ENCODE measurements at places on chromosomes 7 and 10.

DNA sequence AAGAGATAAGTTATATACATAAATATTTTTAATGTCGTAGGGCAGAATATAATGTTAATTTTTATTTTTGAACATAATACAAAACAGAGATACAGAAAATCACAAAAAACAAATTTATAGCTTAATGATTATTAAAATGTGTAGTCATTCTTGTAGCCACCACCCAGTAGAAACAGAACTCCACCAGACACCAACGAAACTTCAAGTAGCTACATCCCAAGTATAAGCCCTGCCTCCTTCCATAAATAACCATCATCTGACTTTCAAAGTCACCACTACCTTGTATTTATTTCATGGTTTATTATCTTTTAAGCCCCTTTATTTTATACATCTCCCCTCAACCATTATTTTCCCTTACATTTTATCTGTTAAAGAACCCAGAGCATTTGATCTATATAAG is 111.9 kb upstream of the ZWINT start:
- no peak for DNase-seq

DNA sequence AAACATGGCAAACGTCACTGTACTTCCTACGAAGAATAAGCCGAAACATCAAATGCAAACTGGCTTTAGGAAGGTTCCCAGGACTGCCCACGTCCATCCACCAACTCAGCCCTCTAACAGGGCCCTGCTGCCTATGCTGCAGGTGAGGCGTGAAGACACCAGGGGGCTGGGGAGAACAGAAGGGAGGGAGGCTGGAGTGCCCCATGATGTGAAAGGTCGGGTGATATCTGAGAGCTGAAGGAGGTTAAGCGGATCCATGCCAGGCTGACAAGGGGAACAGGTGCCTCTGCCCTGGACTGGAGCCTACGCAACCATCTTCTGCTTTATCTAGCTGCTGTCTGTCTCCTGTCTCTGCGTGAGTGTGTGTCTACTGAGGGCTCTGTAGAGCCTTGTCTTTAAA is 40.2 kb upstream of the ATP6V0A4 start:
- no peak for DNase-seq

DNA sequence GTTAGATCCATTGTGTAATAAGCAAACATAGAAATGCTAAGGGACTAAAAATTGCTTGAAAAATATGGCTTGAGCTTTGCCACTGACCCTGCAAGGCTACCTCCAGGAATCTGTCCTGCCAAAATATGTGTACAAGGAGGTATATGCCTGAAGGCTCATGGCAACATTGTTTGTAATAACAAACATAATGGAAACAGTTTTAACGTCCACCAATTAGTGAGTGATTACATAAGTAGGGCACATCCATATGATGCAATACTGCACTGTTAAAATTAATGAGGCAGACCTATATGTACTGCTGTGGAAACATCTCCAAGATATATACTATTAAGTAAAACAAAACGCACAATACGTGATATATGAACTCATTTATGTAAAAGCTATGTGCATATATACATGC is 13.1 kb upstream of the GOT1 start:
- DNase-seq = no peak

DNA sequence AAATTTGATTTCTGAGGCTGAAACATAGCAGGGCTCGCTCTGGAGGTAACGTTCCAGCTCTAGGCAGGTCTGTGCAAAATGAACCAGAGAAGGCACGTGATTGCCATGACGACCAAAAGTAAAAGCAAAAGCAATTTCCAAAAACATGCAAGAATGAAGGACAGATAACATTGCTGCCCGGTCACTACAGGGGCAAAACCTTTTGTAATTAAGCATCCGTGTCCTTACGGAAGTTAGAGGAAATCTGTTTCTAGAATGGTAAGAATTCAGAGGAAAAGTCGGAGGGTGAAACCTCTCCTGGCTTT is 2.9 kb downstream of the KLF6 start:
- no peak for DNase-seq

- DNase-seq = no peak
These were observed 45.9 kb upstream of the PDLIM1 start for GRCh38 chr10:95336702-95337101.

GRCh38 chr7:29090836-29091601 is 55.3 kb downstream of the CPVL start:
- DNase-seq = no peak

- no peak for DNase-seq
These were observed 4.6 kb upstream of the FAM170B start for GRCh38 chr10:49138361-49138891.

DNA sequence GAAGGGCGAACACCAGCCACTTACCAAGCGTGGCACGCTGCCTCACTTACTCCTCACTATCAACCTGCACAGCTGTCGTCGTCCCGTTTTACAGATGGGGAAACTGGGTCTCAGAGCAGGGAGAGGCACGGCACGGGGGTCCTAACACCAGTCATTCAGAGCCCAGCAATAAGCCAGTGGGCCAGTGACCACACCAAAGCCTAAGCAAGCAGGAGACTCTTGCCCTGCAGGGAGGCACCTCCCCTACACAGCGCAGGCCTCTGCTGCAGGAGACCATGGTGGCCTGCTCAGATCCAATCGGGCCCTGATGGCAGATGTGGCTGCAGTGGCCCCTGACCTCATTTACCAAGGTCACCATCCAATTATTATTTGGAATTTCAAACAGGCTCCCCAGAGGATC is 4.8 kb downstream of the SLIT1 start:
- no peak for DNase-seq

DNA sequence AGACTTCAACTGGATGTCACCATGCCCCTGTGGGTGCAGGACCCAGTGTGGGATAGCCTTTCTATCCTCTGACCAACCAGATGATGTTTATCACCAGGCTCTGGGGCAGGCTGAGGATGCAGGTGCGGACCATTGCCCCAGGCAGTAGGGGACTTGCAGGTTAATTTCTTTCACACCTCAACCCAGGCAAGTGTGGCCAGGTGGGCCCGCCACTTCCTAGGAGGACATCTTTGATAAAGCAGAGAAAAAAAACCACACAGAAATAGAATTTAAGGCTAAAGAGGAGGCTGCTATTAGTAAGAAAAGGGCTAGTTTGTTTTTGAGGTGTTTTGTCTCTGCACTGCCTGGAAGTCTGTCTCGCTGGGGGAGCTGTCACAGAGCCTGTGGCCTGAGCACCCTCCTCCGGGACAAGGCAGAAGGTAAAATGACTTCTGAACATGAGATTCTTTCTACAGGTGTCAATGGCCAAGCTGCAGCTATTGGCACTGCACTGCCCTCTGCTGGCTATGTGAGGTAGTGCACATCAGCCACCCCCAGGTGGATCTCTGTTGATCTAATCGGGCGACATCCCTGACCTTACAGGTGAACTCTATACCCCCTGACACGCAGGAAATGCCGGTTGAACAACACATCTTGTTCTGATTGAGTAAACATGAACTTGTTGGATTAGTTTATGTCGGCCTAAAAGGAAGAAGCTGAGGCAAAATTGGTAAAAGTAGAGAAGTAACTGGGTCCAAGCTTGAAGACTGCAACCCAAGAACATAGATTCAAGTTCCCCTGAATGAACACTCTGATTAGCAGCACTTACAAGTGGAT is 21.0 kb downstream of the UPP1 start:
- peak; percentile 92 for DNase-seq

DNA sequence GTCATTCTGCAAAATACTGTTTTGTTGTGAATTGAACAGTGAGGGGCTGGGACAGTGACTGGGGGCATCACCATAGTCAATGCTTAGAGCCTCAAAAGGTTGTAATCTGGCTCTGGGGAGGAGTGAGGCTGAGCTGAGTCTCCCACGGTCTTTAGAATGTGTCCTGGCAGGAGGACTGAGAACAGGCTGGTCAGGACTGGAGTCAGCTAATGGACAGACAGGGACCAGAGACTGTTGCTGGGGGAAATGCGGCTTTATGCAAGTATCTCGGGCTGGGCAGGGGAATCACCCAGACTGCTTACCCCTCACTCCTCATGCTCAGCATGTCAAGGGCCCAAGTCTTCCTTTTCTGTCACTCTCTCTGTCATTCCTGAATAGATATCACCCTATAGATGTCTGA is 346.5 kb downstream of the TYW1 start:
- DNase-seq = no peak

GRCh38 chr7:82345886-82346285 is 97.7 kb downstream of the CACNA2D1 start:
- DNase-seq = no peak

GRCh38 chr7:128120976-128121490 is 89.8 kb upstream of the LRRC4 start:
- no peak for DNase-seq

- DNase-seq = no peak
These were observed 518.2 kb downstream of the DNAJB6 start for GRCh38 chr7:157855016-157855415.

DNA sequence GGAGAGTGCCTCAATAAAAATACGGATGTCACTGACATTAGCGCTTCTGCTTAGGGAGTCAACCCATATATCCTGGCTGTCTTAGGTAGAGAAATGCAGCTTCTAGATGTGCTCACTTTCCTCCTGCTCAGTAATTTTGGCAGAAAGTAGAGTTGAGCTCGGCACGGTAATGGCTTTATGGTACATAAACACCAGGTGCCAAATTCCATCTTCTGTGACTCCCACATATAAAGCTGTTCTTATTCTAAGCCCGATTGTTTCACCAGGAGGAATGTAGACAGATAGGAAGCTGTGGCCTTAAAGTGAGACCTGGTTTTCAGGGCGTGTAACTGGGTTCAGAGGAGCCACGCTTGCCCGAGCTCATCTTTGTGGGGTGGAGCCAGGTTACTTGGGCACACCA is 143.7 kb downstream of the CREB5 start:
- no peak for DNase-seq

DNA sequence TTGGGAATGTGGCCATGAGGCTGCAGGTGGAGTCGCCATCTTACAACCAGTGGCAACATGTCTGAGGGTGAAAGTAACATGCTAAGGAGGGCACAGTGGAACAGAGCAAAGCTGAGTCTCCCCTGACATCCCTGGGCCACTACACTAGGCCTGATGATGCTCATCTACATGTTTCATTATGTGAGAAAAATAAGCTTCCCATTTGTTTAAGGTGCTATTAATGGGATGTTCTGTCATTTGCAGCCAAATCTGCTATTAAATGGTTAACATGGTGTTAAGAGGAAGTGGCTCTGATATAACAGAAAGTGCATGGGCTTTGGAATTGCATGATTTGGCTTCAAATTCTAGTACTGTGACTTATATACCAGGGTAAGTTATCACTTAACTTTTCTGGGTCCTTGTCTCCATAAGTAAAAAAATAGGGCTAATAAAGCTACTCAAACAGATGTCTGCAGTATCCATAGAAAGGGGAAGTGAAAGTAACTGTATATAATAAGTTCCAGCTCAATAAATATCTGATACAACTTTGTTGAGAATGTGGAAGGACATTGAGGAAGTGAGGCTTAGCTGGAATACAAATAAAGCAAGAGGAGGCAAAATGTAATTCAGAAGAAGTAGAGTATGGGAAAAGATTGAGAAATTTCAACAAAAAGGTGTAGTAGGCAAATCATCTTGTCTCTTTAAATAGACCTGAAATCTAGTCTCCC is 158.9 kb downstream of the RTKN2 start:
- no peak for DNase-seq

- no peak for DNase-seq
These were observed 278.6 kb upstream of the HABP2 start for GRCh38 chr10:113274176-113274829.

DNA sequence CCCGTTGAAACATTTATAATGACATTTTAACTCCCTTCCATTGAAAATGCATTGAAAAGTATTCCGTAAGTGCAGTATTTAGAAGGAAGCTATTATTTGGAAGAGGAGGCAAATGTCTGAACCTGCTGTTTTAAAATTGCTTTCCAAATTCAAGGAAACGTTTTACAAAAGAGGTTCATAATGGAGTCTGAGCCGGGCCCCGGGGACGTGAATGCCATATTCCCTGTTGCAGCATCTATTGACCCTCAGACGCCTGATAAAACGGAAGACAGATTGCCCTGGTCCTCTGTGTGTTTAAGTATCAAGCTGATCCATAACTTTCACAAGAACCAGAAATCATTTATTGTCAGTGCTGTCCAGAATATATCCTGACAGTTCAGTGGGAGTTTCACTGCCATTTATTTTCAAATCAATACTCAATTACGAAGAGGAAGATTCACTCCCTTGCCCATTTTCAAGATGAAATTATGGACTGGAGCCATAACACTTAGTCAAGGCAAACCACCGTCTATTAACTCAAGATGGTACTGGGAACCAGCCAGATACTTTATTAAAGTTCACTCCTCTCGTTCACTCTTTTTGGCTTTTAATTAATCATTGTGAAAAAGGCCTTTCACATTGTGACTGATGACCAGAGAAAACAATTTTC is 435.7 kb upstream of the PFKP start:
- no peak for DNase-seq

GRCh38 chr10:13526948-13527863 is 1.6 kb downstream of the BEND7 start:
- DNase-seq = no peak

DNA sequence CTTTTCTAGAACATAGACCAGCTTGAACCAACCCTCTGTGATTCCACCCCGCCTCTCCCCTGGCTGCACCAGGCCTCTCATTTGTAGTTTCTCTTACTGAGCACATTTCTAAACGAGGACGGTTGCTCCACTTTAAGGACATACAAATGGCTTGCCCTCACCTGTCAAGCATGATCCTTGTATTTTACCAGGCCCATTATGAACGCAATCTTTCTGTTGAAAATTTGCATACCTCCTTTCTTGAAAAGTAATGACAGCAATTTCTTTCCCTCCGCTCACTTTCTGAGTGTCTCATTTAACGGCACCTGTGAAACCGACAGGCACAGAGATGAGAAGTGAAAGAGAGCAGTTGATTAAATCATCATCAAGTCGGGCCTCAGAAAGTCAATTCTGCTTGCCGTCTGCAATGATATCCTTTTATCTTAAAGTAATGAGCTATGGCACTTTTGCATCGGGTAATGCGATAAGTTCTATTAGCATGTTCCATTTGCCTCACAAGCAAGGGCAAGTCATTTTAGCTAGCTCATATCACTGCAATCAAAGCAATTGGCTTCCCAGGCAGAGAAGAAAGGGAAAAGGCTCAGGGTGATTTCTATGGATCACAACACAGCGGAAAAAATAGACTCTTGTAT is 705.6 kb upstream of the GALNT17 start:
- DNase-seq = no peak
